Occipital lobe (tissue), 3 donors: ENCODE measurements at places on chromosomes 4 and X. TPM values are rescaled to one million over a fixed set of nuclear protein-coding genes. Genes with fewer than 3 reads are reported as not detected.

DNA sequence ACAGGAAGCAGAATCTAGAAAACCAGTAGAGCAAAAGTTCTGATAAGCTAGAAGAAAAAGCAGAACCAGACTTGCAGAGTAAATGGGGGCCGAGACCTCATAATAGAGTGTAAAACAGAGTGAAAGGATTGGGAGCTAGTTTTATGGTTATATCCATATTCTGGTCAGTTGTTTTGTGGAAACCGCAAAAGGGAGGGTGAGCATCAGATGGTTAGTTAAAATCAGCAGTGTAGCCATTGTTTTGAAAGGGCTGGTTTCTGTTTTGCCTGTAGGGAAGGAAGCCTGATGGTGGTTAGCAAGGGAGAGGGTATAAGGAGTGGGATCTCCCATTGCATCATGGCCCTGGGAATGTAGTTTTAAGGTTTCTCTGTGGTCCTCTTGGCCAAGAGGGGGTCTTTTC lies 17.2 kb upstream of the CCNI start:
- no peak for DNase-seq

DNA sequence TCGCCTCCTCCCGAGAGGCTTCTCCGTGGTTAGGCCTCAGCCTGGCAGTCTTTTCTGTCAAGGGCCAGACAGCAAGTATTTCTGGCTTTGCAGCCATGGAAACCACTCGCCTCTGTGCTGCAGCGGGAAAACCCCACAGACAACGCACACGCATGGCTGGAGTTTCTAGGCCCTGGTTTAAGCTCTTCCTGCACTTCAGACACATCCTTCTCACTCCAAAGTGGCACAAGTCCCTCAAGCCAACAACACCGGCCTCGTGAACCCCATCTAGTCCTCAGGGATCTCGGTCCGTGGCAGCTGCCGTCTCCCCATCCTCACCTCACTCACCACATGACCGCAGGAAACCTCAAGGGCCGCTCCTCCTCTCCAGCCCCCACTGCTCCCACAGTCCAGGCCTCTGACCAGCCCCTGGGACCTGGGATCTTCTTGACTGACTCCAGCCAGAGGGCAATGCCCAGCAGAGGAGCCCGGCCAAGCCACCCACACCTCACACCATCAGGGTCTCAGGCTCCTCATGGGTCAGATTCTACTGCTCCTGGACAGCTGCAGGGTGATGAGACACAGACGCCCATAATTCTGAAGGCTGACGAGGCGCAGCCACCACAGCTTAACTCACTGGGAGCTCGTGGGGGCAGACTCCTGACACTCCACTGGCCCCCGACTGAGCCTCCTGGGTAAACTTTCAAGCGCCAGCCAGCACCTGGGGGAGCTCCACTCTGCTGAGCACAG lies 21.7 kb downstream of the LETM1 start:
- DNase-seq, result peak; percentile 30

GRCh38 chr4:139815778-139816601 lies 150.4 kb downstream of the MGST2 start:
- peak; percentile 42 for DNase-seq

- no peak for DNase-seq
Measured at GRCh38 chr4:3688018-3688998, 77.9 kb upstream of the ADRA2C start.

DNA sequence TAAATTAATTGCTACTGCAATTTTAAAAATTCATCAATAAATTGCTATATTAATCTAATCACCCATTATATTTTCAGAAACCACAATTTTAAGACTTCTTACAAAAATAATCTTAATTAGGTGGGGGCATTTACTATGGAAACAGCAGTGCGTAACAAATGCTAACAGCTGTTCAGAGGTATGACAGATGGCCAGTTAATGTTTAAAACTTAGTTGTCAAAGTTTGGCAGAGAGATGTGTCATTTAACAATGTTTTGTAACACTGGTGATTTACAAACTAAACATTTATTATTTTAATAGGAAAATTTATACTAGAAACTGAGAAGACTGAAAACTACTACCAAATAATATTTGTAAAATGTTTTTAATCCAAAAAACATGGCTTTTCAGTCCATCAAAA lies 85.2 kb upstream of the GPR34 start:
- no peak for DNase-seq

GRCh38 chr4:152398060-152398459 lies 137.8 kb downstream of the FBXW7 start:
- no peak for DNase-seq

DNA sequence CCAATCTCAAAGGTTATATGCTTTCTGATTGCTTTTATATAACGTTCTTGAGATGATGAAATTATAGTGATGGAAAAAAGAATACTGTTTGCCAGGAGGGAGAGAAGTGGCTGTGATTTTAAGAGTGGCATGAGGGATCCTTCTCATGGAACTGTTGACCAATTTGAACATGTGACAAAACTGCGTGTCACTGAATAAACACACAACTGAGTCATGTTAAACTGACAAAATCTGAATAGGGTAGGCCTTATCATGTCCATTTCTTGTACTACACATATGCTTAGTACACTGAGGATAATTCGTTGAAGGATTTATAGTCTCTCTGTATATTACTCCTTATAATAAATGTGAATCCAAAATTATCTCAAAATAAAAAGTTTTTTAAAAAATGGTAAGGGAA lies 22.2 kb upstream of the HSPA4L start:
- DNase-seq, result no peak

DNA sequence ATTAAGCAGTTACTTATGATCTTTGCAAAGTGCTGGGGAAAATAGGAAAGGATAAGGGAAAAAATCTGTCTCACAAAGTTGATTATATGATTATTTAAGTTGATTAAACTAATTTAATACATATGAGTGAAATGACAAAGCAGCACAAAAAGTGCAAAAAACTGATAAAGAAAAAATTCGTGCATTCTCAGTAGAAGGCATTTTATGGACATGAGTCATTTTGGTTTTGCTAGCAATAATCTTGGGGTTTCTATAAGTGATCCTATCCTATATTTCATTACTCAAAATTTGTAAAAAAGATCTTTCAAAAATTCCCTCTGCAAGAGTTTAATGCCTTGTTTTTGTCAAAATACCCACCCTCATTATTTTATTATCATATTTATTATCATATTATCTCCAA lies 224.2 kb upstream of the ANXA10 start:
- no peak for DNase-seq

GRCh38 chr4:41199788-41200187 lies 14.6 kb downstream of the APBB2 start:
- no peak for DNase-seq

DNA sequence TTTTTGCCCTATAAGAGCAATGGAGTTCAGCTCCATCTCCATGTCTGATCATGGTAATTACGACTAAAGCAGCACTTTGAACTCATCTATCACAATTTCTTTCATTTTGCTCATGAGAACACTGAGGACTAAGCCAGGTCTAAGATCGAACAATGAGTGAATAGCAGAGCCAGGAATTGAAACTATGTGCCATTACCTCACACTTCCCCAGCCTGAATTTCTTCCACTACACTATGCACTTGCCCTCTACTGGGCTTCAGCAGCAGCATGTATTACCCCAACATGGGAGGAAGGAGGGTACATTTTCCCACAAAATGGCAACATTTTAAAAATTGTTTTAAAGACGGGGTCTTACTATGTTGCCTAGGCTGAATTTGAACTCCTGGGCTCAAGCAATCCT lies 274.7 kb upstream of the FGF13 start:
- no peak for DNase-seq

- no peak for DNase-seq
Measured at GRCh38 chrX:31219174-31219573, 147.3 kb upstream of the FTHL17 start.

DNA sequence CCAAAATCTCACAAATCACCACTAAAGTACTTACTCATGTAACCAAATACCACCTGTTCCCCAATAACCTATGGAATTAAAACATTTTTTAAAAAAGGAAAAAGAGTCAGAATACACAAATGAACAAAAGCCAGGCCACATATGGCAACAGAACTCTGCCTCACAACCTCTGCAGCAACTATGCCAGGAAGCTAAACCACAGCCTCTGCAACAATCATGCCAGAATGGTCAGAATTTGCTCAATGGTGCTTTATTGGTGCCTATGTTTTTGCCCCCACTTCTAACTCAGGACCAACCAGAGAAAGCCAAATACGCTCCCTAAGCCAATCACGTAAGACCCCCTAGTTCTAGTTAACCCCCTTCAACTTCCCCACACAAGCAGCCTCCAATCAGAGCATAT lies 69.6 kb downstream of the HOPX start:
- no peak for DNase-seq

DNA sequence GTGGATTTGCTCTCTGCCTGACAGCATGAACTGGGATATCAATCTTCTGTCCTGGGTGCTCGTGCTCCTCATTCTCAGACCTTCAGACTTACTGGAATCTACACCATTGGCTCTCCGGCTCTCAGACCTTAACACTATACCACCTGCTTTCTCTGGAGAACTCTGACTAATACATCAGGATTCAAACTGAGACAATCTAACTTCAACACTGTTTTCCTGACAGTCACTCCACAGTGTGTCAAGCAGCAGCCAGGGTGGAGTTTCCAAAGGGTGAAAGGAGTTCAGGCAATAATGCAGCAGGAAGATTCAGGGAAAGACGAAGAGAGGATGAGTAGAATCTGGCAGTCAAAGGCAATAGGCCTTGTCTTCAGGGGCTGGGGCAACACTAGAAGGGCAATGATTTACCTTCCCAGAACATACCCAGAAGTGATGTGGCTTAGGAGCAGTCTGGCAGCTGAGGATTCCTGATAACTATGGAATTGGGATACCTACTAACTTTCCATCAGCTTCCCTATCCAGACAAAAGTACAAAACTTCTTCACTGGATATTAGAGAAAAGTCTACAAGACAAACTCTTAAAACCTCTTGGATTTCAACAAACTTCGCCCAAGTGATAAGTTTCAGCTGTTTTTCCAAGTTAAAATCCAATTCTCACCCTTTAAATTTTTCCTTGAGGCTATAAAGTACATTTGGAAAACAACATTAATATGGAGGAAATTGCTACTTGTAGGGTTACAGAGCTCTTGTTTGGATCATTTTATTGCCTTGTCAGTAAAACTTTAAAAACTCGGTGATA lies 58.4 kb upstream of the SLIT2 start:
- no peak for DNase-seq

GRCh38 chrX:125778261-125778660 lies 387.8 kb downstream of the DCAF12L2 start:
- no peak for DNase-seq

DNA sequence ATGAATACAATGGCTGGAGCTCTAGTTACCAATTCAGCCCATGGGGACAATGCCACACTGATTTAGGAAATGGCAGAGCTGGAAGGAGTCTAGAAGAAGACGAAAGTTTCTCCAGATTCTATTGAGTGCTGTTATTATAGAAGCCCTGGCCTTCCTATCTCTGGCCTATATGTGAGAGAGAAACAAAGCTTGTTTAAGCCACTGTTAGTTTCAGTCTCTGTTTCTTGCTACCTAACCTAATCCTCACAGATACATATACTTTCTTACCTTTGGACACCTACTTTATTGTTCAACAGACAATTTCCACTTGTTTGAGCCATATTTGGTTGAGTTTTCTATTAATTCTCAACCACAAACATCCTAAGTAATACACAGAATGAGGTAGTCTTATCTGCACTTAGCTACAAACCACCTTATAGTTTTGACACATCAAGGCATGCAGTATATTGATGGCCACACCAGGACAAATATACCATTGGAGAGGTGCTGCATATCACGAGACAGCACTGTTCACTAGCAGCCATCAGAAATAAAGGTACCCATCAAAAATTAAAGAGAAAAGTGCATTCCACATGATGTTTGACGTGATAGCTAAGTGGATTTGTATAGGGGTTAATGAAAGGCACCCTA lies 190.2 kb downstream of the SMIM20 start:
- DNase-seq, result no peak

CRMP1 gene
- total RNA-seq, result 555 TPM

CD38 gene
- 6.1 TPM for total RNA-seq

BTC gene
- 0.31 TPM for total RNA-seq

RENBP gene
- total RNA-seq, result 2.8 TPM

SEC31A gene
- total RNA-seq, result 145 TPM

HMX1 gene
- 0.16 TPM for total RNA-seq

GLRA2 gene
- 136 TPM for total RNA-seq

UGT2A1 gene
- not detected for total RNA-seq

YIPF6 gene
- 29.5 TPM for total RNA-seq

RHOXF1 gene
- not detected for total RNA-seq

CTAG1A gene
- total RNA-seq, result not detected

PNMA6A gene
- total RNA-seq, result 18.1 TPM
